Naive thymus-derived CD4-positive, alpha-beta T cell (primary cell): ENCODE measurements at places on chromosomes 6 and 20. TPM values are rescaled to one million over a fixed set of nuclear protein-coding genes. Genes with fewer than 3 reads are reported as not detected.

Gene PRDM13
- not detected for total RNA-seq

Gene ZBTB24
- 24.2 TPM for total RNA-seq

- no peak for DNase-seq
These were observed 147.8 kb downstream of the CD83 start for GRCh38 chr6:14265049-14266021.

- no peak for DNase-seq
These were observed 181.1 kb downstream of the RPS12 start for GRCh38 chr6:132995432-132995831.

GRCh38 chr20:39136798-39137197, 174.7 kb downstream of the DHX35 start:
- no peak for DNase-seq

Gene ARMC12
- 1.8 TPM for total RNA-seq

Gene DTNBP1
- total RNA-seq = 30.8 TPM

DNA sequence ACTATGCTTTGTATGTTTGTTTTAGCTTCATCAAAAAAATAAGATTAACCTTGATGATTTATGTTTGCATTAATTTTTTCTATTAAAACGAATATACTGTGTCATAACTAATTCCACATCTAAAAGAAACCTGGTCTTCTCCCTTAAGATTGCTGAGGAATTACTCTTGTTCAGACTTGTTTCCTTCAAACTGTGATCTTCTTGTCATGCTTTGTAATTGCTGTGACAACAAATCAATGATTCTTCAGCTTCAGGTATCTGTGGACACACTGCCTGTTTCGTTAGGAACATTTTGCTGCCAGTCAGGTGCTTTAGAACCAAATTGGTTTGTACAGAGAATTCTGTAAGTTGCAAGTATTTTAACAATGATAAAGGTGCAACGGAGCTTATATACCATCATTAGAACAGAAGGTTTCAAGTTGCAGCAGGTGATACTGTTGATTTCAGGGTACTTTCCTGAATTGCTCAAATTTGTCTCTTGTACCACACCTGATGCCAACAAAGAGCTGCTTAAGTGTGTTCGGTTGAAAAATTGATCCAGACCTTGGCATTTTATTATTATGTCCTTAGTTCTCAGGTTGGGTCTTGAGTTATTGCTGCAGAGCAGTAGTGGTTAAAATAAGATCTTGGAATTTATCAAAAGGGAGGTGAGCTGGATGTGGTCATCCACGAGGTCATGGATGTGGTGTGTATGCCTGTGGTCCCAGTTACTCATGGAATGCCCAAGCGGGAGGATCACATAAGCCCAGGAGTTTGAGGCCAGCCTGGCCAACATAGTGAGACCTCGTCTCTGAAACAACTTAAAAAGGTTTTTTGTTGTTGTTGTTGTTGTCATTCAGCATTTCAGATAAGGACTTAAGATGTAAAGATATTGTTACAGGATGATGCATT, 19.5 kb downstream of the SYTL3 start:
- no peak for DNase-seq

DNA sequence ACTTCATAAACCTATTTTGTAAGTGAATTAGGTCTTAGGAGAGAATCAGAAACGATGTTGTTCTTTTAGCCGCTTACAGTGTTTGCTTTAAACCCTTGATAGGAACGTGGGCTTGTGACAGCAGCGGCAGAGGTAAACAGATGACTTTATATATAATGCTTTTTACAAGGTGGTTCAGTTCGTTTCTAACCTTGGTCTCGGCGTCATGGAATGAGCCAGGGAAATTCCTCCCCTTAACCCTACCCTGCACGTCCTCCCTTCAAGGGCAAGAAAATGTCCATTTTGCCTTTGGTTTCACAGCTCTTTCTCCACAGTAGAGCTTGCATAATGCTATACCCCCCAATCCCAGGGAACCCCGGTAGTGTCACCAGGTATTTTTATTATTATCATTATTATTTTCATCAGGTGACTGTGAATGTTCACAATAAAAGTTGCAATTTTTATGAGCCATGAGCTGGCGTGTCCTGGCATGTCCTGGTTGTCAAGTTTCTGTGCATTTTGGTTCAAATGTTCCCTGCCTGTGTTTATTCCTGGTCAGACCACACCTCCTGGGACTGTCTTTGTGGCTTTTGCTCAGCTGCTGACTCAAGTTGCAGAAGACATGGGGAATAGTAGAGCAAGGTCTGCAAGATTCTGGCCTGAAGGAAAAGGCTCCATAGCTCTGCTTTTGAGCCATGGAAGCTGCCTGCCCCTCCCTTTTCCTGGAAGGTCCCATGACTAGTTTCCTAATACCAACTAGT, 112.8 kb upstream of the BMP2 start:
- no peak for DNase-seq

- DNase-seq = no peak
These were observed 30.3 kb downstream of the AK9 start for GRCh38 chr6:109660526-109661320.

DNA sequence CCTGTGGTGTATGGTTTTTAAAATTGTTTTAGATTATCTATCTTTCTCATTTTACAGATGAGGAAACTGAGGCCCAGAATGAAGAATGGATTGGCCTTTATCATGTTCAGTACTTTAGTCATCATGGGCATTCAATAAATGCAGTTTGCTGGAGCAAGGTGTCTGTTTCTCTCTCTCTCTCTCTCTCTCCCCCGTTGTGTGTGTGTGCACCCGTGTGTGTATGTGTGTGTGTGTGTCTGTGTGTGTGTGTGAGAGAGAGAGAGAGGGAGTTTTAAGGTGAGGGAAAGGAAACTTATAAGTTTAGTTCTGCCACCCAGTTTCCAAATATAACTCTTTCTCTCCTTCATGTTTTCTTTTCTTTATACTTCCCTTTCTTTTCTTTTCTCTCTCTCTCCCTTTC, 62.4 kb downstream of the CTNNBL1 start:
- no peak for DNase-seq

DNA sequence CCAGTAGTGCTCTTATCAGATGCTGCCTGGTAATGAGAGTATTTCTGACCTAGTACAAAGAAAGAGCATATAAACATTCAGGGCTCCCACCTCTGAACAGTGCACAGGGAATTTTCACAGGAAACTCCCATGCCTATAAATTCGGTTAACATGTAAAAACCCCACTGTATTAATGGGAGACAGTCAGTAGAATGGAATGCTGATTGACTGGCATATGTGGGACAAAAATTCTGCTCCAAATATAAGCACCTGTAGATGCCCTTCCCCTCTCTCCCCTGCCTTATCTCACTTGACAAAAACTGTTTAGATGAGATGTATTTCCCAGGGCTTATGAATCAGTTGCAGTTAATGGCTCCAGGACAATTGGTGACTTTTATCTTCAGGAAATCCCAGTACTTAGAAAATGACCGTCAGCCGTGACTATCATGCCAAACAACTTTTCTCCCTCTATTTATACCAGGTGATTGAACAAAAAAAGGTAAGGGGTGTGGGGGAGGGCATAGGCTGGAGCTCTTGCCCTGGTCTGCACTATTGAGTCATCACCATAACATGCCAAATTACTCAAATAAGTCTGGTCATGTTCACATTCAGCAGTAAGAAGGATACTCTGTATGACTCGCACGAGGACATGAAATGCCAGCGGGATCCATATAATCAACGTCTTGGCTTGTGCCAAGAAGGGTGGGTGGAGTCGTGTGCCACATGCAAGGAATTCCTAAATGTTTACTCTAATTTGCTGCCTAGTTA, 176.4 kb upstream of the BMP2 start:
- DNase-seq = no peak

Gene SLC35D3
- not detected in 2 replicates for total RNA-seq

DNA sequence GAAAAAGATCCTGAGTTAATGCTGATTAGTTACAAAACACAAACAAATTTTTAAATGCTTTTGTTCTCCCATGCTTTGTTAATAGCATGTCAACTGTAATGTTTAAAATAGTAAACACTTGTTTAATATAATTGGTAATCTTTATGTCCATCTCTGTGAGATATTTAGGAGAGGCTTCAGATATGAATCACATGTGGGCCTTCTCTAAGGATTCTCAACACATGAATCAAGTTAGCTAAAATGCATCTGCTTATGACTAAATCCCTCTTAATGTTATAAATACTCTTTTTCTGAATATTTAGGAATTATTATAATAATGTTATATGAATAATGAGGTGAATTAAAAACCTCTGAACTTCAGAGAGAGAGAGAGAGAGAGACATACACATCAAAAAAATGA, 345.9 kb upstream of the MANEA start:
- DNase-seq = no peak

- DNase-seq = no peak
These were observed 178.3 kb upstream of the FOXA2 start for GRCh38 chr20:22762576-22763256.

- no peak for DNase-seq
These were observed 385.3 kb downstream of the EPM2A start for GRCh38 chr6:145349950-145350510.

Gene CTSZ
- total RNA-seq = 29.9 TPM

DNA sequence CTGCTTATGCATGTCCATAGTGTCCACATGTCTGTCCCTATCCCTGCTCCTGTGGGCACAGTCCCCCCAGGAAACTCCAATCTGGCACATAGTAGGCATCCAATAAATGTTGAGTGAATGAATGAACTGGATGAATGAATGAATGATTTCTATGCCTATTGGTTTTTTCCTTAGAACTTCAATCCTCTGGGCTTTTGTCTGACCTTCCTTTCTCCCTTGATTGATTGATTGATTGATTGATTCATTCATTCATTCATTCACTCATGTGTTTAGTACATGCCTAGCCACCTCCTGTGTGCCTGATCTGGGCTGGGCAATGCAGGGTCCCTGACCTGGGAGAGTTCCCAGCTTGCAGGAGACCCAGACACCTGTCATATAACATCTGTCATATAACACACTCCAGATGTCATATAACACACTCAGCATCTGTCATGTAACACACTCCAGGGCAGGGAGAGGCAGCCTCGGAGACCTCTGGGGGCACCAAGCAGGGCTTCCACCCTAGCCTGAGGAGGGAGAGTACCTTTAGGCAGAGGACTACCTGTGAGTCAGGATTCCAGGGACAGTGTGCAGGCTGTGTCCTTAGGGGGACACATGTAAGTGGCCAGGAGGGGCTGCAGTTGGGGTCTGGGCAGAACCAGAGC, 17.9 kb downstream of the VSTM2L start:
- DNase-seq = no peak

GRCh38 chr20:11248687-11249638, 575.2 kb upstream of the JAG1 start:
- DNase-seq = no peak

DNA sequence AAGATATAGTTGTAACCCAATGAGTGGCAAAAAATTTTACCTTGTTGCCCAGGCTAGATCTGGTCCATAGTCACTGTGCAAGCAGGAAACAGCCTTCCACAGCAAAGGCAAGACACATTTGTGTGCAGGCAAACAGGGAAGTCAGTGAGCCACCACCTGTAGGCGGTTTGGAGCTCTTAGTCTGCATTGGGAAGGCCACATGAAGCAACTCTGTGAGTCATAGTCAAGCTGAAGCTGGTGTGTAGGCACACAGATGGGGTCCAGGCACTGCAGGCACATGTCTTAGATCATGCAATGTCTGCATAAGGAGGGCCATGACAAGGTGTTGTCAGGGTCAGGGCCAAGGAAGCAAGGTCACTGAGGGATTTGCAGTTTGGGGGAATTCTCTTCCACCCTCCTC, 543.2 kb upstream of the EPHA7 start:
- no peak for DNase-seq
